ENCODE measurements at places on chromosomes 4 and X. TPM values are rescaled to one million over a fixed set of nuclear protein-coding genes. Genes with fewer than 3 reads are reported as not detected.

DNA sequence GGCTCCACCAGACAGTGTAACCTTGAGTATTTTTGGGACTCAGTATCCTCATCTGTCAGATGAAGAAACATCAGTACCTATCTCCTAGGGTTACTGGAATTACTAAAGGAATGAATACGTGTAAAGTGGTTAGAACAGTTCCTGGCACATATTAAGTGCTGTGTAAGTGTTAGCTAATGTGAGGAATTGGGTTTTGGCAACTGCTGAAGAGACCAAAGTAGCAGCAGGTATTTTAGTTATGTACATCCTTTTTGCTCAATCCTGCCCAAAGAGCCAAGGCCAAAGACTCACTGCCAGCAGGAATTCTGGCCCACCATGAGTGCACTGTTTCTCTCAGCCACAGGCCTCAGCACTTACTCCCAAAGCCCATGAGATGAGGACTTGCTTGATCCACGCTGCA is 16.7 kb upstream of the MCF2 start:
- no peak overlapping the region for H3K27ac ChIP-seq
- H3K36me3 ChIP-seq: no peaks in the 10 kb centered on the region
- no peaks in the 10 kb centered on the region for H3K27me3 ChIP-seq
- H3K4me1 ChIP-seq: peaks cover 7% of the 10 kb centered on the region
- no peak for DNase-seq

GRCh38 chr4:48047896-48048295 is 31.3 kb downstream of the NIPAL1 start:
- H3K4me1 ChIP-seq: no peaks in the 10 kb centered on the region
- H3K4me3 ChIP-seq: no peak overlapping the region
- no peak for DNase-seq
- H3K36me3 ChIP-seq: no peaks in the 10 kb centered on the region
- H3K27me3 ChIP-seq: peaks cover 28% of the 10 kb centered on the region

DNA sequence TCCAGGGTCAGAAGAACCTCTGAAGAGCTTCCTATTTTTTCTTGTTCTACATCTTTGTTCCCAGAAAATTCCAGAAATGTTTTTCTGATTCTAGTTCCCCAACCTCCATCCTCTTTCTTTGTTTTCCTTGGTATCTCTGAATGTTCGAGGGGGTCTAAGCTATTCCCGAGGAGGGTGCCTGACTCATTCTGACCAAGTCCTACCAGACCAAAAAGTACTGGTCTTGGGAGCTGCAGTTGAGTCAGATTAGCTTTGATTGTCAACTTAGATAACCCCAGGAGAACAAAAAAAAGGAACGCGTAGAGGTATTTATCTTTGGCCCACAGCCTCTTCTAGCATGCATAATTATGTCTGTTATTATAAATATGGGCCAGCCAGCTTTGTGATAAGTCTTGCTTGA is 12.1 kb upstream of the TENM3 start:
- peak overlapping the region; percentile 69 for H3K27ac ChIP-seq
- no peak for DNase-seq
- H3K4me1 ChIP-seq: peaks cover 37% of the 10 kb centered on the region
- no peaks in the 10 kb centered on the region for H3K36me3 ChIP-seq
- no peaks in the 10 kb centered on the region for H3K27me3 ChIP-seq

GRCh38 chrX:943035-943434 is 269.4 kb downstream of the CRLF2 start:
- H3K36me3 ChIP-seq: no peaks in the 10 kb centered on the region
- DNase-seq: no peak
- no peak overlapping the region for H3K27ac ChIP-seq
- H3K4me3 ChIP-seq: no peak overlapping the region

- H3K36me3 ChIP-seq: no peaks in the 10 kb centered on the region
- H3K27ac ChIP-seq: no peak overlapping the region
- no peak overlapping the region for H3K4me3 ChIP-seq
These were observed 88.7 kb upstream of the TTC29 start for GRCh38 chr4:147034372-147034771.

GRCh38 chrX:47831788-47832187 is 4.9 kb upstream of the ZNF81 start:
- no peak overlapping the region for H3K4me3 ChIP-seq
- no peak overlapping the region for H3K27ac ChIP-seq
- DNase-seq: no peak
- H3K4me1 ChIP-seq: peaks cover 3% of the 10 kb centered on the region
- H3K27me3 ChIP-seq: no peaks in the 10 kb centered on the region
- H3K36me3 ChIP-seq: no peaks in the 10 kb centered on the region

DNA sequence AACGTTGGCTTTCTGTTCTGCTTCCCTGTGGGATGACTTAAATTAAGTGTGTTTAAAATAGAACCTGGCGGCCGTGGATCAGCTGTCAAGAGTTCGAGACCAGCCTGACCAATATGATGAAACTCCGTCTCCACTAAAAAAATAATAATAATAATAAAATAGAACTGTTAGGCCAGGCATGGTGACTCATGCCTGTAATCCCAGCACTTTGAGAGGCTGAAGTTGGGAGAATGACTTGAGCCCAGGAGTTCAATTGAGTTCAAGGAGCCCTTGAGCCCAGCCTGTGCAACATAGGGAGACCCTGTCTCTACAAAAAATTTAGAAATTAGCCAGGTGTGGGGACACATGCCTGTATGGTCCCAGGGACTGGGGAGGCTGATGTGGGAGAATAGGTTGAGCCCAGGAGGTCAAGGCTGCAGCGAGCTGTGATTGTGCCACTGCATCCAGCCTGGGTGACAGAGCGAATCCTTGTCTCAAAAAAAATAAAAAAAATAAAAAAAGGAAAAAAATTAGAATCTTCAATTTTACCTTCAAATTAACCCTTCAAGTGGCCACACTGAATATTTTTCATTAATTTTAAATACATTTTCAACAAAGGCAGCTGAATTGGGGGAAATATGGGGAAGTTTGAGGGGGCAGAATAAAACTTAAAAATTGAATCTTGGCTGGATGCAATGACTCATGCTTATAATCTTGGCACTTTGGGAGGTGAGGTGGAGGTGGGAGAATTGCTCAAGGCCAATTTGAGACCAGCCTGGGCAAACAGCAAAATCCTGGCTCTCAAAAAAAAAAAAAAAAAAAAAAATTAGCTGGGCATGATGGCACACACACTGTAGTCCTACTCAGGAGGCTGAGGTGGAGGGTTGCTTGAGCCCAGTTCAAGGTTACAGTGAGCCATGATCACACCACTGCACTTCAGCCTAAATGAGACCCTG is 31.8 kb upstream of the HSD17B13 start:
- DNase-seq: no peak
- no peaks in the 10 kb centered on the region for H3K27me3 ChIP-seq
- peaks cover 15% of the 10 kb centered on the region for H3K4me1 ChIP-seq
- H3K27ac ChIP-seq: peak overlapping the region; percentile 85
- H3K4me3 ChIP-seq: no peak overlapping the region

GRCh38 chr4:167475951-167476350 is 241.7 kb upstream of the SPOCK3 start:
- DNase-seq: no peak
- no peaks in the 10 kb centered on the region for H3K4me1 ChIP-seq
- H3K27me3 ChIP-seq: peaks cover 5% of the 10 kb centered on the region
- no peak overlapping the region for H3K4me3 ChIP-seq

DNA sequence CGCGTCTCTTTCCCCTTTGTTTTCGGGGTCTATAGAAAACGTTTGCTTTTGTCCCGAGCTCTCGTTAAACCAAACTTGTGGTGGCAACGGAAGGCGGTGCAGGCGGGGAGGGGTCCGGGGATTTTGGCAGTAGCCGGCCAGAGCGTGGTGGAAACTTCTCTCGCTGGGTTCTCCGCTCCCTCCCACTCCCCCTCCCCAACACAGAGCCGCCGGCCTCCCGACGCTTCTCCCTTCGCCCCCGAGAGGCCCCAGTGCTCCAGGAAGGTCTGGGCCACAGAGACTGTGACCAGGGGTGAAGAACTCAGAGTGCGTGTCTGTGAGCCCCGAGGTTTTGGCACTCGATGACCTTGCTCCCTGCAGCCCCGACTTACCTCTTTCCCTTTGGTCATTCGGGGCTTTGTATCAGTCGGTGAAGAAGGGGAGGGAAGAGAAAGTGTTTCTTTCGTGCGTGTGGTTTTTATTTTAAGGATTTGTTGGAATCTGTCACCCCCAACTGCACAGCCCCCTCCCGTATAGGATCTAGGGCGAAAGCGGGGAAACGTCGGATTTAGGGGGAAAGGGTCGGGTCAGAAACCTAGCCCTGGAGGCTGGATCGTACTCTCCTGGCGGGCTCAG is 9.0 kb upstream of the BCOR start:
- no peaks in the 10 kb centered on the region for H3K36me3 ChIP-seq
- peak overlapping the region; percentile 61 for H3K4me3 ChIP-seq
- H3K4me1 ChIP-seq: peaks cover 15% of the 10 kb centered on the region
- DNase-seq: no peak

DNA sequence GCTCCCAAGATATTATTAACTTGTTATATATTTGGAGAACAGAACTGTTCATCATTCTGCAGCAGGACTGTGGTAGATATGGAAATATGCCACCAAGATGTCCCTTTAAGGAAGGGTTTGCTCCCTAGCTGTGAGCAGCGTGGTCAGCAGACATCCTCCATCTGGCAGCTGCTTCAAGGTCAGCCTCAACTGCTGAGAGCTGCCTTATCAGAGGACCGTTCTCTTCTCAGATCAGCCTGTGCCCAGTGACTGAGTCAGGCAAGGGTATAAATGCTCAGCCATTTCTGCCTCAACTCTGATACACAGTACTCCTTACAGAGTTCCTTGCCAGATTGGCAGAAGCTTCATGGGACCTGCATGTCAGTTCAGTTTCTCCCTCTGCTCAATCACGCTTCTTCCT is 63.4 kb upstream of the MAGEB2 start:
- H3K27ac ChIP-seq: no peak overlapping the region
- H3K27me3 ChIP-seq: no peaks in the 10 kb centered on the region
- peaks cover 7% of the 10 kb centered on the region for H3K4me1 ChIP-seq

GRCh38 chr4:68124262-68124661 is 5.4 kb downstream of the TMPRSS11F start:
- H3K27ac ChIP-seq: no peak overlapping the region
- H3K4me3 ChIP-seq: no peak overlapping the region
- no peak for DNase-seq
- no peaks in the 10 kb centered on the region for H3K4me1 ChIP-seq
- no peaks in the 10 kb centered on the region for H3K36me3 ChIP-seq

- H3K4me3 ChIP-seq: no peak overlapping the region
- DNase-seq: no peak
- no peak overlapping the region for H3K27ac ChIP-seq
- H3K36me3 ChIP-seq: peaks cover 2% of the 10 kb centered on the region
These were observed 351.4 kb upstream of the GATB start for GRCh38 chr4:152112190-152112589.

- no peak overlapping the region for H3K4me3 ChIP-seq
- H3K4me1 ChIP-seq: peaks cover 8% of the 10 kb centered on the region
- H3K36me3 ChIP-seq: no peaks in the 10 kb centered on the region
- peaks cover 5% of the 10 kb centered on the region for H3K27me3 ChIP-seq
- DNase-seq: no peak
These were observed 4.7 kb downstream of the FAM149A start for GRCh38 chr4:186109245-186109644.

- H3K4me1 ChIP-seq: no peaks in the 10 kb centered on the region
- no peak for DNase-seq
- H3K36me3 ChIP-seq: no peaks in the 10 kb centered on the region
- no peaks in the 10 kb centered on the region for H3K27me3 ChIP-seq
- H3K4me3 ChIP-seq: no peak overlapping the region
- H3K27ac ChIP-seq: no peak overlapping the region
These were observed 192.4 kb upstream of the AR start for GRCh38 chrX:67351411-67351810.

DNA sequence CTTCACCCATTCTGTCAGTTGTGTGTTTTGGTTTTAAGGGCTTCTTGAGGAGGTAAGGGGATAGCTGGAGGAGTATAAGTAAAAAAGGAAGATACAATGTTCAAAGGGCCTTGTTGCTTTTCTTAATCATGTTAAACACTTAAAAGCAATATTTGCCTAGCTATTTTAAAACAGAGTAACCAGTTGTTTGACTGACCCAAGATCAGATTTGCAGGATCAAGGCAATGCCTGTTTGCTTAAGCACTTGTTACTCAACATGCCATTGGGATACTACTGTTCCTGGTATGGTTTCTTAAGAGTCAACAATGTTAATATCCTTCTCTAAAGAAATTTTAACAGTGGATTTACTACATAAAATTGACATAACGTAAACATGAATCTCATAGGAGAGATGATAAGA is 2.6 kb downstream of the DCLK2 start:
- no peaks in the 10 kb centered on the region for H3K27me3 ChIP-seq
- H3K4me3 ChIP-seq: peak overlapping the region; percentile 84
- peaks cover 5% of the 10 kb centered on the region for H3K36me3 ChIP-seq
- peaks cover 48% of the 10 kb centered on the region for H3K4me1 ChIP-seq

DNA sequence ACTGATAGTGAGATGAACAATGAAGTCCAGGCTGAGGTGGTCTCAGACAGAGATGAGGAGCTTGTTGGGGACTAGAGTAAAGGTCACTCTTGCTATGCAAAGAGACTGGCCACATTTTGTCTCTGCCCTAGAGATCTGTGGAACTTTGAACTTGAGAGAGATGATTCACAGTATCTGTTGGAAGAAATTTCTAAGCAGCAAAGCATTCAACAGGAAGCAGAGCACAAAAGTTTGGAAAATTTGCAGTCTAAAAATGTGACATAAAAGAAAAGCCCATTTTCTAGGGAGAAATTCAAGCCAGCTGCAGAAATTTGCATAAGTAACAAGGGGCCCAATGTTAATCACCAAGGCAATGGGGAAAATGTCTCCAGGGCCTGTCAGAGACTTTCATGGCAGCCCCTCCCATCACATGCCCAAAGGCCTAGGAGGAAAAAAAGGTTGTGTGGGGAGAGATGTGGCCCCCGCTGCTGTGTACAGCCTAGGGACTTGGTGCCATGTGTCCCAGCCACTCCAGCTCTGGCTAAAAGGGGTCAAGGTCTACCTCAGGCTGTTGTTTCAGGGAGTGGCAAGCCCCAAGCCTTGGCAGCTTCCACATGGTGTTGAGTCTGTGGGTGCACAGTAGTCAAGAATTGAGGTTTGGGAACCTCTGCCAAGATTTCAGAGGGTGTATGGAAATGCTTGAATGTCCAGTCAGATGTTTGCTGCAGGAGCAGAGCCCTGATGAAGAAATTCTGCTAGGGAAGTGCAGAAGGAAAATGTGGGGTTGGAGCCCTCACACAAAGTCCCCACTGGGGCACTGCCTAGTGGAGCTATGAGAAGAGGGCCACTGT is 262.8 kb downstream of the DKK2 start:
- H3K4me1 ChIP-seq: peaks cover 5% of the 10 kb centered on the region
- H3K4me3 ChIP-seq: no peak overlapping the region
- H3K27ac ChIP-seq: no peak overlapping the region

GRCh38 chr4:41288254-41288653 is 31.5 kb downstream of the UCHL1 start:
- peaks cover 11% of the 10 kb centered on the region for H3K4me1 ChIP-seq
- DNase-seq: no peak
- no peaks in the 10 kb centered on the region for H3K27me3 ChIP-seq
- H3K27ac ChIP-seq: no peak overlapping the region

- H3K4me3 ChIP-seq: no peak overlapping the region
- H3K27me3 ChIP-seq: peaks cover 1% of the 10 kb centered on the region
- no peaks in the 10 kb centered on the region for H3K36me3 ChIP-seq
- no peak overlapping the region for H3K27ac ChIP-seq
- peaks cover 28% of the 10 kb centered on the region for H3K4me1 ChIP-seq
These were observed 11.0 kb downstream of the SOWAHB start for GRCh38 chr4:76886848-76887441.

The CXorf65 gene
- total RNA-seq: not detected

The KCND1 gene
- 1.6 TPM for total RNA-seq

The SORBS2 gene
- total RNA-seq: 41.8 TPM

The FBXL5 gene
- total RNA-seq: 110 TPM

The NLGN4X gene
- 0.82 TPM for total RNA-seq

The GPR173 gene
- total RNA-seq: 8.5 TPM

The RBM47 gene
- 0.12 TPM for total RNA-seq

The TMEM128 gene
- total RNA-seq: 20.2 TPM

The NAP1L5 gene
- 5.8 TPM for total RNA-seq

The NAT8L gene
- 1.6 TPM for total RNA-seq

The PPP3CA gene
- 36.5 TPM for total RNA-seq

The FAM9B gene
- total RNA-seq: not detected

The ENPP6 gene
- not detected for total RNA-seq

The LSM6 gene
- total RNA-seq: 14.1 TPM

Data from chondrocyte (in vitro differentiated cells).